ENCODE measurements at places on chromosomes 12 and 14.

DNA sequence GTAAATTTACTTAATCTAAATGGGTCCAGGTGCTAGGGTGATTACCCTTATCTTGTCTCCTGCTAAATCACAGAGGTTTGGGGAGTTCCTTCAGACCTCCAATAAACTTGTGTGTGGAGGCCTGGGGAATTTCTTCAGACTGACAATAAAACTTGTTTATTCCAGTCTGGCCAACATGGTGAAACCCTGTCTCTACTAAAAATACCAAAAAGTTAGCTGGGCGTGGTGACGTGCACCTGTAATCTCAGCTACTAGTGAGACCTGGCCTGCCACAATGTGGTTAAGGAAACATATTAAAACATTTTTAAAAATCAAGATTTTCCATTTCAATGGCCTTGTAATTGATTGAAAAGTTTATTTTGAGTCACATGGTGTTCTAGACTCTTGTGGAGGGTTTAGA lies 126.9 kb upstream of the FGD4 start:
- DNase-seq: no peak
- H3K36me3 ChIP-seq: no peaks in the 10 kb centered on the region
- H3K27me3 ChIP-seq: no peaks in the 10 kb centered on the region
- peaks cover 18% of the 10 kb centered on the region for H3K4me1 ChIP-seq
- peak overlapping the region; percentile 74 for H3K4me3 ChIP-seq

DNA sequence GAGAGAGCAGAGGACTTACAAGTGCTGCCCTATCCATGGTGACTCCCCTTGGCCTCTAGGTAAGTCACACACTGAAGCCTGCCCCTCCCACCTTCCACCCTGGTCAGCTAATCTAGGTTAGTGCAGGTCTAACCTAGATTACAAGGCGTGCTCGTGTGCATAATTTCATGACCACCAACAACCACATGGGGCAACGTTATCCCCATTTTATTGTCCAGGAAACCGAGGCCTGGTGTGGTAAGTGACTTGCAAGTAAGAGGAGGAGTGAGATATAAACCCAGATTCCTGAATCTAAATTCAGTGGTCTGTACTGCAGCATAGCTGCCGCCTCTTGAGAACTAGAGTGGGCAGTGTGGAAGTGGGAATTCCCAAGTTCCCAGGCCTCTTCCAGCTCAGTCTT lies 171.1 kb downstream of the DAD1 start:
- no peak overlapping the region for H3K4me3 ChIP-seq
- H3K4me1 ChIP-seq: no peaks in the 10 kb centered on the region
- H3K27me3 ChIP-seq: no peaks in the 10 kb centered on the region
- DNase-seq: no peak
- no peaks in the 10 kb centered on the region for H3K36me3 ChIP-seq

- no peak overlapping the region for H3K4me3 ChIP-seq
- no peaks in the 10 kb centered on the region for H3K36me3 ChIP-seq
- H3K27ac ChIP-seq: no peak overlapping the region
Measured at GRCh38 chr12:52391618-52392002, 6.2 kb upstream of the KRT84 start.

GRCh38 chr14:90726656-90727055 lies 89.6 kb downstream of the TTC7B start:
- no peak overlapping the region for H3K4me3 ChIP-seq
- no peaks in the 10 kb centered on the region for H3K4me1 ChIP-seq
- peaks cover 5% of the 10 kb centered on the region for H3K27me3 ChIP-seq
- no peak overlapping the region for H3K27ac ChIP-seq
- H3K36me3 ChIP-seq: no peaks in the 10 kb centered on the region

- H3K36me3 ChIP-seq: no peaks in the 10 kb centered on the region
- H3K27me3 ChIP-seq: no peaks in the 10 kb centered on the region
- H3K4me3 ChIP-seq: no peak overlapping the region
- no peak overlapping the region for H3K27ac ChIP-seq
Measured at GRCh38 chr12:55696141-55696540, 11.6 kb downstream of the ITGA7 start.

- no peaks in the 10 kb centered on the region for H3K27me3 ChIP-seq
- H3K27ac ChIP-seq: peak overlapping the region; percentile 92
- DNase-seq: no peak
- H3K4me3 ChIP-seq: no peak overlapping the region
- peaks cover 36% of the 10 kb centered on the region for H3K4me1 ChIP-seq
Measured at GRCh38 chr12:50620978-50621360, 116.2 kb downstream of the DIP2B start.

GRCh38 chr14:95261616-95262510 lies 57.8 kb downstream of the CLMN start:
- H3K27ac ChIP-seq: no peak overlapping the region
- H3K27me3 ChIP-seq: no peaks in the 10 kb centered on the region
- peaks cover under 1% of the 10 kb centered on the region for H3K4me1 ChIP-seq
- no peak overlapping the region for H3K4me3 ChIP-seq
- no peak for DNase-seq

- no peak for DNase-seq
- H3K4me1 ChIP-seq: no peaks in the 10 kb centered on the region
- H3K27me3 ChIP-seq: no peaks in the 10 kb centered on the region
- peaks cover 28% of the 10 kb centered on the region for H3K36me3 ChIP-seq
Measured at GRCh38 chr14:77109656-77110055, 11.6 kb downstream of the CIPC start.

DNA sequence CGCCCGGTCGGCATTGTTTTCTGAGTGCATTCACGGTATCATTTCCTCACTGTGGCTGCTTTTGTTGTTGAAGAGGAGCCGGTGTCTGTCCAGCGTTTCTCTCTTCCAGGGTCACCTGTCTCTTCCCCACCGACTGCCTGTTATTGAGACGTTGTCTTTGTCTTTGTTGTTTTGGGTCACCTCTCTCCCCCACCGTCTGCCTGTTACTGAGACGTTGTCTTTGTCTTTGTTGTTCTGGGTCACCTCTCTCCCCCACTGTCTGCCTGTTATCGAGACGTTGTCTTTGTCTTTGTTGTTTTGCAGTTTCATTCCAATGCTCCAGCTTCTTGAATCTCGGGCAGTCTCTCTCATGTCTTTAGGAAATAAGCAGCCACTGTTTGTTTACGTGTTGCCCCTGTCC lies 69.9 kb downstream of the DDX51 start:
- peaks cover 38% of the 10 kb centered on the region for H3K4me1 ChIP-seq
- DNase-seq: no peak
- H3K4me3 ChIP-seq: no peak overlapping the region
- H3K27ac ChIP-seq: no peak overlapping the region
- peaks cover 85% of the 10 kb centered on the region for H3K36me3 ChIP-seq

GRCh38 chr12:3418609-3419390 lies 72.2 kb upstream of the PRMT8 start:
- peaks cover 18% of the 10 kb centered on the region for H3K27me3 ChIP-seq
- H3K36me3 ChIP-seq: no peaks in the 10 kb centered on the region
- H3K4me3 ChIP-seq: no peak overlapping the region
- H3K27ac ChIP-seq: no peak overlapping the region
- DNase-seq: no peak

DNA sequence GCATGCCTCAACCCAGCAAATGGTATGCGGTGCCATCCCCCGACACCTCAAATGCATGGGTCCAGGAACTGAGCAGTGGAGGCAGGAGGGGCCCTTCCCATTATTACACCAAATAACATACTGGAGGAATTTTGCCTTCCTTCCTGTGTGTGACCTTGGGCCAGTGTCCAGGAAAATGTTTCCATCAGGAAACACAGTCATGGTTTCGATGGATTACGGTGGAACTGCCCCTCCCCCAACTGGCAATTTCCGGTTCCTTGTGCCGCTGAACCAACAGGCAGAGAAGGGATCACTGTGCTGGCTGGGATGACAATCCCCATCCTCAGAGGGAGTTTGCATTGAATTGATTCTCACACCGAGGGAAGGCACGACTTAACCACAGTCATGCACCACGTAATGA lies 9.1 kb upstream of the CDC42BPB start:
- DNase-seq: no peak
- no peak overlapping the region for H3K27ac ChIP-seq
- no peak overlapping the region for H3K4me3 ChIP-seq
- H3K4me1 ChIP-seq: no peaks in the 10 kb centered on the region

GRCh38 chr14:24817212-24818057 lies 183.4 kb upstream of the GZMB start:
- H3K4me1 ChIP-seq: no peaks in the 10 kb centered on the region
- no peaks in the 10 kb centered on the region for H3K36me3 ChIP-seq
- no peak overlapping the region for H3K27ac ChIP-seq
- H3K27me3 ChIP-seq: peaks cover 24% of the 10 kb centered on the region
- no peak for DNase-seq

GRCh38 chr14:96191353-96191752 lies 13.3 kb upstream of the BDKRB2 start:
- H3K4me1 ChIP-seq: peaks cover 11% of the 10 kb centered on the region
- H3K27me3 ChIP-seq: peaks cover 37% of the 10 kb centered on the region
- H3K36me3 ChIP-seq: no peaks in the 10 kb centered on the region

DNA sequence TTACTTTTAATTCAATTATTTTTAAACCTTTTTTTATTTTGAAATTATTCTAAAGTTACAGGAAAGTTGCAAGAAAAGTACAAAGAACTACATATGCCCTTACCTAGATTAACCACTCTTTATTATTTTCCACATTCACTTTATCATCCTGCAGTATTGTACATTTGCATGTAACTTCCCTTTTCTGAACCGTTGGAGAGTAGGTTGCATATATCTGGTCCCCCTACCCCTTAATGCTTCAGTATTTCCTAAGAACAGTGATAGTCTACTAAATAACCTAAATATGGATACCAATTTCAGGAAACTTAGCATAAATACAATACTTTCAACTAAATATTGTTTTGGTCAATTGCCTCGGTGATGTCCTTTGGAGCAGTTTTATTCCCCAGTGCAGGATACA lies 15.0 kb downstream of the G2E3 start:
- no peaks in the 10 kb centered on the region for H3K27me3 ChIP-seq
- no peak overlapping the region for H3K27ac ChIP-seq
- peaks cover 5% of the 10 kb centered on the region for H3K36me3 ChIP-seq
- H3K4me3 ChIP-seq: no peak overlapping the region
- H3K4me1 ChIP-seq: peaks cover 89% of the 10 kb centered on the region

DNA sequence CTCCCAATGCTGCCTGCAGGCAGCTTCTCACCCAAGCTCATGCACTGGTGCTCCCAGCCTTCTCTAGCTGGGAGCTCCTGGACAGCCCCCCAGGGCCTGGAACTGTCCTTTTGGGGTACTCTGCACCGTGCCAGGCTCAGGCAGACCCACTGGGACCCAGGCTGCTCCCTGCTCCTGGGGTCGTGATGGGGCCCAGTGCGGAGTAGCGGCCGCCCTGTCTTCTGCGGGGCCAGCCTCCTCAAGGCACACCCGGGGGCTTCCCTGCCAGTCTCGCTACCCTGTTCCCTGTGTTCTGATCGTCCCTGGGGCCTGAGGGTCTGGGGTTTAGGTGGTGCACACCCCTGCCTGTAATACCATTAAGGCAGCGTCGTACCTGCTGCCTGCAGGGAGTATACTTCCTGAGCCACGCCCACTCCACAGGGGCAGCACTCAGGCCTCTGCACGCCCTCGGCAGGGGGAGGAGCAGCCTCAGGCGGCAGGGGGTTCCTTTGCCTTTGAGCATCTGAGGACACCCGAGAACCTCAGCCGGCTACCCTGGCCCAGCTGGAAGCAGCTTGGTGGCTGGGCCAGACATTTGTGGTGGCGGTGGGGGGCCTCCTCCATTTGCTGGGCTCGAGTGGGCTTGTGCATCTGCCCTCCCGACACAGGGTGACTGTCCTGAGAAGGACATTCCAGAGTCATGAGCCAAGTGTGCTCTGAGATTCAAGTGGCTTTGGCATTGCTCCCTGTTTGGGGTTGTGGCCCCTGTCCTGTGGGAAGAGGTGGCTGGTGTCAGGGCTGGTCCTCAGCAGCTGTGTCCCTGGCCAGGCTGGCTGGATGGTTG lies 9.2 kb upstream of the CRIP2 start:
- peaks cover 14% of the 10 kb centered on the region for H3K36me3 ChIP-seq
- H3K27me3 ChIP-seq: no peaks in the 10 kb centered on the region
- no peak overlapping the region for H3K4me3 ChIP-seq

GRCh38 chr12:101909646-101910045 lies 32.3 kb downstream of the DRAM1 start:
- no peaks in the 10 kb centered on the region for H3K36me3 ChIP-seq
- H3K27ac ChIP-seq: no peak overlapping the region
- H3K27me3 ChIP-seq: no peaks in the 10 kb centered on the region
- no peak for DNase-seq
- no peak overlapping the region for H3K4me3 ChIP-seq
- peaks cover 14% of the 10 kb centered on the region for H3K4me1 ChIP-seq

GRCh38 chr12:3091382-3092241 lies 14.4 kb downstream of the TSPAN9 start:
- H3K36me3 ChIP-seq: no peaks in the 10 kb centered on the region
- no peaks in the 10 kb centered on the region for H3K4me1 ChIP-seq
- no peak overlapping the region for H3K4me3 ChIP-seq
- DNase-seq: no peak
- no peak overlapping the region for H3K27ac ChIP-seq

DNA sequence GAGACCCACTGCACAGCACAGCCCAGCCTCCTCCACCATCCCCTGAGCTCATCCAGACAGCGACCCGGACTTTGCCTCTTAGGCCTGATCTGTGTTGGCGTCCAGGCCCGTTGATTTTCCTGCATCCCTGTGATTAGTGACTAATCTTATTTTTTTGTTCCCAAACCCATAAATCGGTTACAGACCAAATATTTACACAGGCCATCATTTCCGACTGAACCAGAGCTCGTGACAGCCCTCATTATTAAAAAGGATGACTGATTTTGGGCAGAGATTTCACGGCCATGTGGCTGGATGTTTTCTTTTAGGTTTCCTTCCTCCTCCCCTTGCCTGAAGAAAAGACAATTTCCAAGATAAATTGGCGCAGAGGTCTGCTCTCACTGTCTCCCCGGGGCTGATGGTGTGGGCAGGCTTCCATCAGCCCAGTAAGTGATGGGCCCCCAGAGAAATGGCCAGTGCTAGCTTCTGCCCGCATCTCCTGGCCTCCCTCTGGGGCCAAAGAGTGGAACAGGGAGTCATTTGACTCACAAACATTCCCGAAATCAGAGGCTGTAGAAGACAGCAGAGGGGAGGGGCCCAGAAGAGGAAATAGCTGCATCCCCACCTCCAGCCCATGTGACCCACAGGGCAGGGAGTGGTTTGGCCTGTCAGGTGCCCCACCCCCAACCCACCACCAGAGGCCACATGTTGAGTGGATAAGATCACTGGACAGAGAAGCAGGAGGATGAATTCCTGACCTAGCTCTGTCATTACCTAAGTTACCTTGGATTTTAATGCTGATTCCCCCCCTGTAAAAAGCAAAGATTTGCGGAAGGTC lies 283.5 kb downstream of the KSR2 start:
- H3K4me1 ChIP-seq: no peaks in the 10 kb centered on the region
- no peak for DNase-seq
- H3K4me3 ChIP-seq: no peak overlapping the region

GRCh38 chr14:101135796-101136742 lies 232.5 kb upstream of the RTL1 start:
- no peak overlapping the region for H3K27ac ChIP-seq
- no peak for DNase-seq
- peaks cover 3% of the 10 kb centered on the region for H3K27me3 ChIP-seq
- H3K36me3 ChIP-seq: no peaks in the 10 kb centered on the region
- no peak overlapping the region for H3K4me3 ChIP-seq

Measured in naive thymus-derived CD8-positive, alpha-beta T cell (primary cell).